ENCODE measurements at places on chromosomes 1 and 21. TPM values are rescaled to one million over a fixed set of nuclear protein-coding genes. Genes with fewer than 3 reads are reported as not detected.
A peak's percentile ranks its signal among the peaks of the same experiment; 100 is the strongest.

DNA sequence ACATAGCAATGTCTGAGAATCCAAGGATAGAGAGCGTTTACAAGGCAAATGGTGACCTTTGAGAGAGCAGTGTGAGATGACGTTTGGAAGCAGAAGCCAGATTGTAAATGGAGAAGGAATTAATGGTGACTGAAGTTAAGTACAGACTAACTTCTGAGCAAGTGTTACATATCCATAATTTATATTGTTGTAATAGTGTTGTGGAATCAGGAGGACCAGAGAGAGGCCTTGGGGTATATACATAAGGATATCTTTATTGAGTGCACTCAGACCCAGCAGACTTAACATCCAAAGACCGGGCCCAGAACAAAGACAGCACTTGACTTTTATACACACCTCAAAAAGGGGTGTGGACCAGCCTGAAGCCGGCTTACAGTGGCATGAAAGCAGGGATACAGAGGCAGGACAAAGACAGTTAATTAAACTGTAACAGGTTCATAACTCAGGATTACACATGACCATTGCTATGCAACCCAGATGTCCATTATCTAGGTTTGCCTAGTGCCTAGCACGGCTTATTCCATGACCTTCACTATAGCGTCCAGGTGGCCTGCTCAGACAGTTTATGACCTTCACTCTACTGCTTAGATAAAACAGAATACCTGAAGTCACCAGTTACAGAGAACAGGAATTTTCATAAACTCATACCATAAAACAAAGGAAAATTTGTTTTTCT, 2.7 kb upstream of the MGST3 start:
- no peak for DNase-seq

GRCh38 chr1:62342270-62342669, 23.0 kb upstream of the KANK4 start:
- no peak for DNase-seq

DNA sequence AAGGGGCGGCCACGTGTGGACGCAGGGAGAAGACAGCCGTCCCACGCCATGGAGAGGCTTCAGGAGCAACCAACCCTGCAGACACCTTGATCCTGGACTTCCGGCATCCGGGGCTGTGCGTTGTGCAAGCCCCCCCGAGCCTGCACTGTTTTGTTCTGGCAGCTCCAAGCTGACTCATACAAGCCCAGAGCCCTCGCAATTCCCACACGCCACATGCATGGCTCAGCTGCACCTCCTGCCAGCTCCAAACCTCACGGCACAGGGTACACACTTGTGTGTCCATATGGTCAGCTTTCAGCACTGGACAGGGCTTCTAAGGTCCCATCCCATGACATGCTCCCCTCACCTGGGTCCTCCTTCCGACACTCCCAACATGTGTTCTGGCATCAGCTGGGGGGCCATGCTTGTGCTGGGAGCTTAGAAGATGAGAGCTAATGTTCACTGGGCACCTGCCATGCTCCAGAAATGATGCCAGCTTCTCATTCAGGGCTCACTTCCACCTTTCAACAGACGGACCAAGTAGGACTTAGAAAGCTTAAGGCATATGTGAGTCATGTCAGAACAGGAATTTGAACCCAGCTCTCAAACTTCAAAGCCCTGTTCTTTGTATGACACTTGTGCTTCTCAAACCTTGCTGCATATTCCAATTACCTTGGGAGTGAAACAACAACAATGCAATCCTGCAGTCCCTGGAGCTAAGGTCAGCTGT, 137.3 kb downstream of the PGBD5 start:
- no peak for DNase-seq

GRCh38 chr1:94979656-94980581, 53.0 kb upstream of the CNN3 start:
- DNase-seq, result no peak

DNA sequence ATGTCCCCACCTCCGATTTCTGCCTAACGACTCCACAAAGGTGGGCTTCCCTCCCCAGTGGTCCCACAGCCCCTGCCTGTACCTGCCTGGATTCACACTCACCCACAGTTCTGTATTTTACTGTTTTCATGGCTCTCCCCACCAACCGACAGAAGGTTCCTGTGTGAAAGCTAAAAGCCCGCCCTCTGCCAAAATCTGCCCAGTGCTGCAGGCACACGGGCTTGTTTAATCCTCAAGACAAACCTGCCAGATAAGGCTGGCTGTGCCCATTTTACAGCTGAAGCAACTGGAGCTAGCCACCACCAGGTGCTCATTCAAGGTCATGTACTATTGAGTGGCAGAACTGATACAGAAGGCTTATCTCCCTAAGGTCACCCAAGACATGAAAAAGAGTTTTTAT, 114.5 kb downstream of the HIVEP3 start:
- DNase-seq, result no peak

DNA sequence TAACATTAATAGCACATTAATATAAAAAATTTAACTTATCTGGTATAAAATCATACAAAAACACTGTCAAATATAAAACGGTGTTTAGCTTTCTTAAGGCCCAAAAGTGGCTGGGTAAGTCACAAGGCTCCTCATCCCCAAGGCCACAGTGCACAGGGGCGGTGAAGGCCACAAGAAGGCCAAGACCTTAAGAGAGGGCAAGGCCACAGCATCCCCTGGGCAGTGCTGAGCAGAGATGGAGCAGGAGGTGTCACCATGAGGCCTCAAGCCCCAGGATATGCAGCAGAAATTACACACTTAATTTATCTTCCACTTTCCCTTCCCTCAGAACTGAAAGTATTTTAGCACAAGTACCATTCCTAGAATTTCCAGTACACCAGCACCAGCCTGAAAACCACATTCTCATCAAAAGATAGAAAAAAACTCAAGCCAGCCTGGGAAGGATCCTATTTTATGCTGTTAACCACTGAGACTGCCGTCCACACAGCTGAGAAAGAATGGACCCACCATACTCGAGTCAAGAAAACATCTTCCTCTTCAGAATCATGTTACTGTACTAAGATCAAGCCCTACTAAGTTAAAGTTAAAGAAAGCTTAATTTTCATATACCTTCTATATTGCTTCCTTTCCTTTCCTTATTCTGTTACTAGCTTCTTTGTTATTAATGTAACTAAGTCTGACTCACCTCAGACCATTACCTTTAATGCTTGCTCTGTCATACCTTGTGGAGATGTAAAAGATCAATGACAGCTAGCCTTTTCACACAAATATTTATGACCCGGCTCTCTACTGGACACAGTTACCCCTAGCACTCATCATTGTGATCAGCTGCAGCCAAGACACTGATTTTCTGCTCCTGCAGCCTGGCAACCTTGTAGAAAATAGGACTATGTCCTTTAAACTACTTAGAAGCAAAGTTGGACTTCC, 26.4 kb upstream of the FMO1 start:
- DNase-seq, result peak; percentile 34

DNA sequence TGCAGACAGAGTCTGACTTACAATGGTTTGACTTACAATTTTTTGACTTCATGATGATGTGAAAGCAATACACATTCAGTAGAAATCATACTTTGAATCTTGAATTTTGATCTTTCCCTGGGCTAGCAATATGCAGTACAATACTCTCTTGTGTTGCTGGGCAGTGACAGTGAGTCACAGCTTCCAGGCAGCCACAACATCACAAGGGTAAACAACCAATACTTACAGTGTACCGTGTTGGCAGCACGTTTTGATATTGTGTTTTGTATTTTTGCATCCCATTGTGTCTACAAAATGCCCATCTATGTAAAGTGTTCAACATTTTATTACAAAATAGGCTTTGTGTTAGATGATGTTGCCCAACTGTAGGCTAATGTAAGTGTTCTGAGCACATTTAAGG, 150.9 kb downstream of the NTMT2 start:
- peak; percentile 14 for DNase-seq

- no peak for DNase-seq
Measured at GRCh38 chr1:240797050-240797449, 185.1 kb upstream of the GREM2 start.

GRCh38 chr1:23424293-23425192, at the start of gene TCEA3:
Gene TCEA3 (minus strand): TSS chr1:23424748. CDS start chr1:23424633, 115 bp downstream.
- no peak for DNase-seq

DNA sequence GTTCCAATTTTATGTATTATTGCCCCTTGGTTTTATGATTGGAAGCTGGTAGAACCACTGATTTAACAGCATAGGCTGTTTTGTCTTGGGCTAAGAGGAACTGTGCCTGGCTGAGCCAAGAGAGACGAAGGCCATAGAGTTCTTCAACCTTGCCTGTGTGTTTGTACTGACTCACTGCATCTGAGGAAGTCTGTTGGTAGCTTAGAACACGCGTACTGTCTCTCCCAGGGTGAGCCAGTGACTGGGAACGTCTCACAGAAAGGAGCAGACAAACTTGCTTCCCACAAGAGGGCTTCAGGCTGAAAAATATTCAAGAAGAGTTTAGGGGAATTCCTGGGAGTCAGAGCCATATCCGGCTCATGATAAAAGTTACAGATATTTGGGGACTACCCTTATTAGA, 14.9 kb downstream of the TMEM51 start:
- peak; percentile 33 for DNase-seq

DNA sequence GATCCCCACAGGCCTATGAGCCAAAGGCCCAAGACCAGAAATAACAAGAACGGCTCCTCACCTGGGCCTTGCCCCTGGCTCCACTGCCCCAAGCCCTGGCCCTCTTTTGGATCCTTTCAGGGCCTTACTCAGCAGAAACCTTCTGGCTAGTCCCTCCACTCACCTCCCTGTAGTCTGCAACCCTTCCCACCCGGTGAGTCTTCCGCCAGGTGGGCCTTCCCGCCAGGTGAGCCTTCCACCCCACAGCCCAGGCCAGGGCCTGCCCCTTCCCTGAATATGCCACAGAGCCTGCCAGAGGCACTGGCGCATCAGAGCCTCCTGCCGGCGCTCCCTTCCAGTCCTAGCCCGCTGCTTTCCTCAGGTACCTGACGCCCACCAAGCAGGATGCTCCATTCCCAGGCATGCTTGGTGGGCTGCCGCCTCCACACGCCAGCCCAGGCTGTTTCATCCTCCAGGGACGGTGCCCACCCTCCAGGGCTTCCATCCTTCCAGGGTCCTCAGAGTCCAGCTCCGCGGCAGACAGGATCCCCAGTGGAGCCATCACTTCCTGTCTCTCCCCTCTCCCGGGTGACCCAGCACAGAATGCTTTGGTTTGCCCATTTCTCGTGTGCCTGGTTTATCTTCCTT, 20.9 kb downstream of the LHX4 start:
- no peak for DNase-seq

- DNase-seq, result no peak
Measured at GRCh38 chr1:10658396-10659066, 137.9 kb downstream of the CASZ1 start.

GRCh38 chr1:50358962-50359361, 64.3 kb downstream of the DMRTA2 start:
- DNase-seq, result no peak

DNA sequence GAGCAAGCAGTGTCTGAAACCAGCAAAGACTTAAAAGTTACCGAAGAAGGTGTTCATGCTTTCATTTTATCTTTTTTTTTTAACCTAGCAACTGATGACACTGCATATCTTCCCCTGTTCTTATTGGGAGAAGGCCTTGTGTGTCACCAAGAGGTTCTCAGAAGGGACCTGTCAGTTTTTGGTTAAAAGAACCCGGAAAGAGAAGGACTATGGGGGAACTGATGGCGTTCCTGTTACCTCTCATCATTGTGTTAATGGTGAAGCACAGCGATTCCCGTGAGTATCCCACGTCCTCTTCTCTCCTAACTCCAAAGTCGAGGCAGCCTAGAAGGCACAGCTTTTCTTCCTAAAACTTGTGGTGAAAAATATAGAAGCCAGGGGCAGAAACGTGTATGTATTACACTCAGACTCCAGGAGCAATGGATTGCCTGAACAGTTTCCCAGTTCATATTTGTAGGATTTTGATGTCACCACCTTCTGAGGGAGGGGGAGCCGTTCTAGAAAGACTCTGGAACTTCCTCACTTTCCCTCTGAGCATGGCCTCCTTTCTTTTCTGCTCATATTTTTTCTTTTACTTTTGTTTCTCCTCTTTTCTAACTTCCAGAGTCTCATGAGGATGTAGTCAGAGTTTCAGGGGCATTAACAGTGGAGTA, at the start of gene MR1:
TSS of gene MR1 (plus strand) at position 185 of the 653 bp plus-strand sequence. CDS start at position 210, 25 bp downstream.
- DNase-seq, result peak; percentile 74

DNA sequence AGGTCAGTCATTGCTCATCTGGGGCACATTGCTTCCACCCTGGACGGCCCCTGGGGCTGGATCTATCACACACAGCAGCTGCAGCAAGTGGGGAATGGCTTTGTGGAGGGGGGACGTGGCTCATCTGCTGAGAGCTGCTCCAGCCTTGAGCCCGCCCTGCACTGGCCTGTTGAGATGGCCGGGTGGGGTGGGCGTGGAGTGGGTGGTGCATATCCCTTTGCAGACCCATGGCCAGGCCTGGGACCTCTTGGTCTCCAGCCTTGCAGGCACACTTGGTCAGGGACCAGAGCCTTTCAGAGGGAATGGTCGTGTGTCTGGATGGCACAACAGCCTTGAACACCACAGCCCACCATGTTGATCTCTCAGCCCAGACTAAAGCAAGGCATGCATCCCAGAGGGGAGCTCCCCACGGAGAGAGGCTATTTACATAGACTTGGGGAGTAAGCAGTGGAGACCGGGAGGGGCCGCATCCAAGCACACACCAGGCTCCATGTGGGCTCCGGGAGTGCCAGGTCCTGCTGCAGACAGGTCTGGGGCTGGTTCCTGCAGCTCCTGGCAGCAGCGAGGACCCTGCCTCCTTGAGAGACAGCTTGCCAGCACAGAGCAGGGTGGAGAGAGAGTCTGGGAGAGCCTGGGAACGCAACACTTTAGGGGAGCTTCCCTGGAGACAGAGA, 52.8 kb upstream of the SELENON start:
- no peak for DNase-seq

- DNase-seq, result no peak
Measured at GRCh38 chr1:5904551-5904950, 87.7 kb downstream of the NPHP4 start.

DNA sequence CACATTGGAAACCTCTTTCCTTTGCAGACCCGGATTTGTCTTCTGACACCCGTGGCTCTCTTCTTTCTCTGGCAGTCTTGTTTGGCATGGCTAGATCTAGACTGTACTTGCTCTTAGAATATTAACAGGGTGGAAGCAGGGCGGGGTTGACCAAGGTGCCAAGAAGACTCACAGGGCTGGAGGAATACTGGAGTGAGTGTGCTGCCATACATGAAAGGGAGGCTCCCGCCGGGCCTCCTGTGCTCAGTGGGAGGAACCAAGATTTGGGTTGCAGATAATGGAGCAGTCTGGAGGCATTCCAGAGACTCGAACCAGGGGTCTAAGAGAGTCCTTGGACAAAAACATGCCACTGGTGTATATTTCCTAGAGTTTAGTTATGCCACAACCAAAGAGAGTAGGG, 27.6 kb upstream of the SNX27 start:
- DNase-seq, result no peak

GRCh38 chr1:174258148-174258550, 98.8 kb downstream of the RABGAP1L start:
- DNase-seq, result peak; percentile 18

GRCh38 chr1:226788965-226789364, 49.9 kb upstream of the ITPKB start:
- DNase-seq, result no peak

GRCh38 chr1:236000781-236001180, 64.1 kb downstream of the NID1 start:
- no peak for DNase-seq

The AMY2A gene
- total RNA-seq, result not detected

The TSTD1 gene
- total RNA-seq, result not detected

The AMY1A gene
- not detected for total RNA-seq

The PRAMEF4 gene
- total RNA-seq, result not detected

The FAM151A gene
- total RNA-seq, result not detected

Measured in H4 (cell line).